A549 treated with GW870086 at 1 μM for 4 hours (cell line): ENCODE measurements at places on chromosomes 5 and 9. TPM values are rescaled to one million over a fixed set of nuclear protein-coding genes. Genes with fewer than 3 reads are reported as not detected.

The CBY3 gene
- total RNA-seq, result not detected in 5 replicates

The SYNPO gene
- 23.1 to 29.9 TPM (median 28.6 TPM) in 5 replicates for total RNA-seq

The PPP3R2 gene
- not detected in 5 replicates for total RNA-seq

The IL33 gene
- total RNA-seq, result 0.31 to 0.47 TPM (median 0.41 TPM) in 4 of 5 replicates, not detected in the other

The LMX1B gene
- total RNA-seq, result 1.3 to 1.8 TPM (median 1.3 TPM) in 5 replicates

The CCDC69 gene
- 1.5 to 2.0 TPM (median 1.9 TPM) in 5 replicates for total RNA-seq

The MYORG gene
- total RNA-seq, result 3.3 to 5.2 TPM (median 4.6 TPM) in 5 replicates

The STC2 gene
- total RNA-seq, result 37.0 to 50.7 TPM (median 39.2 TPM) in 5 replicates

The COL15A1 gene
- total RNA-seq, result 0.23 to 0.77 TPM (median 0.56 TPM) in 5 replicates

The GARIN3 gene
- total RNA-seq, result not detected in 5 replicates

The UBLCP1 gene
- 30.3 to 38.3 TPM (median 36.9 TPM) in 5 replicates for total RNA-seq

The CTXN3 gene
- total RNA-seq, result not detected in 5 replicates

The PAPPA gene
- total RNA-seq, result 18.8 to 29.7 TPM (median 26.2 TPM) in 5 replicates

The NUDT12 gene
- 1.0 to 2.1 TPM (median 1.7 TPM) in 5 replicates for total RNA-seq

The SLC45A2 gene
- total RNA-seq, result 0.07 TPM in 1 of 5 replicates, not detected in the others

The ACTBL2 gene
- 0.05 to 0.11 TPM (median 0.07 TPM) in 3 of 5 replicates, not detected in the others for total RNA-seq

The FAM78A gene
- 0.19 to 0.35 TPM (median 0.26 TPM) in 5 replicates for total RNA-seq

The HAVCR2 gene
- 0.22 to 0.39 TPM (median 0.30 TPM) in 5 replicates for total RNA-seq

The ABL1 gene
- total RNA-seq, result 43.2 to 59.0 TPM (median 53.6 TPM) in 5 replicates

The F2RL2 gene
- total RNA-seq, result 3.4 to 3.7 TPM (median 3.5 TPM) in 5 replicates

The CDC20B gene
- total RNA-seq, result 0.09 to 0.21 TPM (median 0.10 TPM) in 4 of 5 replicates, not detected in the other

The DAP gene
- 58.0 to 62.1 TPM (median 59.5 TPM) in 5 replicates for total RNA-seq

The CMBL gene
- 20.1 to 23.8 TPM (median 22.7 TPM) in 5 replicates for total RNA-seq

The GGTA1 gene
- total RNA-seq, result not detected in 5 replicates

The GPX3 gene
- 15.4 to 22.8 TPM (median 17.9 TPM) in 5 replicates for total RNA-seq

The EPB41L4A gene
- total RNA-seq, result 2.5 to 2.8 TPM (median 2.6 TPM) in 5 replicates

The PHF24 gene
- total RNA-seq, result 0.07 to 0.29 TPM (median 0.16 TPM) in 5 replicates

The MEIKIN gene
- not detected in 5 replicates for total RNA-seq

The SLC36A3 gene
- not detected in 5 replicates for total RNA-seq

The RELL2 gene
- total RNA-seq, result 3.9 to 5.5 TPM (median 4.5 TPM) in 5 replicates

The FOXD4L5 gene
- total RNA-seq, result not detected in 5 replicates

The SVEP1 gene
- total RNA-seq, result 1.2 to 2.1 TPM (median 1.8 TPM) in 5 replicates

The CTNND2 gene
- not detected in 5 replicates for total RNA-seq

The CNOT8 gene
- total RNA-seq, result 33.9 to 37.6 TPM (median 37.0 TPM) in 5 replicates

The EXOSC3 gene
- 68.4 to 88.5 TPM (median 81.3 TPM) in 5 replicates for total RNA-seq

The HAND1 gene
- total RNA-seq, result 0.19 to 0.26 TPM (median 0.23 TPM) in 5 replicates

The GFPT2 gene
- total RNA-seq, result 74.4 to 96.5 TPM (median 84.9 TPM) in 5 replicates

The NR5A1 gene
- 0.06 to 0.13 TPM (median 0.10 TPM) in 4 of 5 replicates, not detected in the other for total RNA-seq

The ZBED3 gene
- 3.2 to 4.2 TPM (median 3.6 TPM) in 5 replicates for total RNA-seq

The TXNDC8 gene
- total RNA-seq, result not detected in 5 replicates

The SPATA31E1 gene
- total RNA-seq, result not detected in 5 replicates

The FABP6 gene
- total RNA-seq, result 0.49 to 1.5 TPM (median 0.81 TPM) in 5 replicates

The CCDC183 gene
- 0.15 to 0.72 TPM (median 0.44 TPM) in 5 replicates for total RNA-seq

The SPATA31D4 gene
- total RNA-seq, result not detected in 5 replicates

The DPP7 gene
- 81.3 to 123 TPM (median 112 TPM) in 5 replicates for total RNA-seq

The BTNL9 gene
- 0.19 to 1.0 TPM (median 0.72 TPM) in 5 replicates for total RNA-seq
